ENCODE measurements at places on chromosomes 1 and 21. TPM values are rescaled to one million over a fixed set of nuclear protein-coding genes. Genes with fewer than 3 reads are reported as not detected.

GRCh38 chr1:117271959-117272358 lies 61.2 kb upstream of the VTCN1 start:
- no peak for DNase-seq

DNA sequence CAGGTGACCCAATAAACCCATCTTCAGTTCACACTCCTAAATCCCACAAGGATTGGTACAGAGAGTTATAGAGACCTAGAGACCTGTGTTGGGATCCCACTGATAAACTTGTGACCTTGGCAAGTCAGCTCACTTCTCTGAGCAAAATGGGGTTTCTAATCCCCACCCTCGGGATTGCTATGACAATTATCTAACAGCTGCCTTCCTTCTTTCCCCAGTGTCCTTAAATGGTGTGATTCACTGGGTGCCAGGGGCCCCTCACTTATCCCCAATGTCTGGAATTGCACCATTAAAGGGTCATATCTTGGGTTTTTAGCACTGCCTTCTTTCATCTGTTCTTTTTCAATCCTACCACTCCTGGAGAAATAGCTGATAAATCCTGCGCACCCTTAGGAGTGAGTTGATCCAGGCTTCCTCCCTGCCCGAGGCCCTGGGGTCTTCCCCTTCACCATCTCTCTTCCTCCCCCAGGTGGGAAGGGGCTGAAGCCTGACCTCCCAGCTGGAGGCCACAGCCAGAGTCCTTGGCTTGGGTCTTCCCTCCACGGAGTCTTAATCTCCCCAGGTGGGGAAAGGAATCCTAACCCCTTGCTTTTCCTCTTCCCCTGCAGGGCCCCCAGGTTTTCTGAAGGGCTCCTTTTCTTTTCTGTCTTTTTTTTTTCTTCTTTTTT lies 39.7 kb downstream of the LACTBL1 start:
- DNase-seq, result no peak

DNA sequence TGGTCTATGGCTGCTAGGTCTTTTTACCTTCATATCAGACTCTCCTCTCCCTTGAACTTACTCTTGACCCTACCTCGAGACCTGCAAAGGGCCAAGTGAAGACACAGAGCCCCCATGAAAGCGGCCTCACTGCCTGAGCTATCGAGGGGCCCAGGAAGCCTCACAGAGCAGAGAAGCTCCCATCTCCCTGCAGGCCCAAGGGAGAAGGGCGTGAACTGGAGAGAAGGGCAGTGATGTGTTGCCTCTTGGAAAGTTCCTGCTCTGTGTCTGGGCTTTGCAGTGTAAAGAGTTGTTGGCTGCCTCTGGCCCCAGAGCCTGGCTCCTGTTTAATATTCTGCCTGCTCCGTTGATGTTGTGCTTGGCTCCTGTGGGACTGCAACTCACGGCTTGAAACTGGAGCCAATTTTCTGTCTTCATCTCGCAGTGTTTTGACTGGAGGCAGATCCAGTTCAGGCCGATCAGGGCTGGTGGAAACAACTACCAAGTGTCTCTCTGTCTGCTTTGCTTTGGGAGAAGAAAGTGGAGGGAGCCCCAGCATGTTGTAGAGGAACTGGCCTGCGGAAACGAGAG lies 4.3 kb downstream of the SERTAD4 start:
- peak; percentile 69 for DNase-seq

GRCh38 chr21:38913120-38913892 lies 107.6 kb downstream of the ETS2 start:
- DNase-seq, result peak; percentile 54

DNA sequence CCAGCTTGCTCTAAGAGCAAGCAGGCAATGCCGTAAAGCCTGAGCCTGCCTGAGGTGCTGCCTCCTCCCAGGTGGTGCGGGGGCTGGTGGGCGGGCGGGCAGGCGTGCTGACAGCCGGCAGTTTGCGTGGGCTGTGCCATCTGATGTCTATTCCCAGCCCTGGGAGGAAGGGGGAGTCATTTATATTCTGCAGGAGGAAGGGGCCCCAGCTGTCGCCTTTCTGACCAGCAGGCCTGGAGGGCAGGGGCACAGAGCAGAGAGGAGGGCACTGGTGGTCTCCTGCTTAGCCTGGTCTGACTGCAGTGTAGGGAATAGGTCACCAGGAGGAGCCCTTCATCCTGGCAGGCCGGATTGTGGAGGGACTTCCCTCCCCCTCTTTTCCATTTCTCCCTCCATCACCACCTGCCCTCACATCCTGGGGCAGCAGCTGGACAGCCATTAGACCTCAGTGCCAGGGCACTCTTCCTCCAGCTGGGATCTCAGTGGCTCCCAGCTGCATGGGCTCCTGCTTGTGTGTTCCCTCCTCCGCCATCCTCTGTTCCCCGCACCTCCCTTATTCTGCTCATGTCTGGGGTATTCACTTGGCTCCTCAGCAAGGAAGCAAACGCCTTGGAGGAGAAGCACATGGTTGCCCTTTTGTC lies 4.4 kb downstream of the CYB561D1 start:
- no peak for DNase-seq

Gene FCGR1A
- total RNA-seq, result 4.8 TPM

DNA sequence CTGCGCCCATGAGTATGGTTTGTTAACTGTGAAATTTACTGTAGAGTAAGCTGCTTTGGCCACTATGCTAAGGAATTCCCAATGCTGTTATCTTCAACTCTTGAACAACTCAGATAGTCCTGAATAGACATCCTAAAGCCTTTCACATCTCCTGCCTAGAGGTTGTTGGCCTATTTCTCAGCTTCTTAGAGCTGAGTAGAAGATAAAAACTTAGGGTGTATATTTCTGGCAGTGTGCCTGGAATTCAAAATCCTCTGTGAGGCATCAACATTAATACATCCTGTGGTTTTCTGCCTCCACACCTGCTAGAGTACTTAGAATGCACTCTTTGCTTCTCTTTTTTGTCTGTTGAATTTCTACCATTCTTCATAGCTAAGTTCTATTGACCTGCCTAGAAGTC lies 45.8 kb upstream of the RC3H1 start:
- no peak for DNase-seq

DNA sequence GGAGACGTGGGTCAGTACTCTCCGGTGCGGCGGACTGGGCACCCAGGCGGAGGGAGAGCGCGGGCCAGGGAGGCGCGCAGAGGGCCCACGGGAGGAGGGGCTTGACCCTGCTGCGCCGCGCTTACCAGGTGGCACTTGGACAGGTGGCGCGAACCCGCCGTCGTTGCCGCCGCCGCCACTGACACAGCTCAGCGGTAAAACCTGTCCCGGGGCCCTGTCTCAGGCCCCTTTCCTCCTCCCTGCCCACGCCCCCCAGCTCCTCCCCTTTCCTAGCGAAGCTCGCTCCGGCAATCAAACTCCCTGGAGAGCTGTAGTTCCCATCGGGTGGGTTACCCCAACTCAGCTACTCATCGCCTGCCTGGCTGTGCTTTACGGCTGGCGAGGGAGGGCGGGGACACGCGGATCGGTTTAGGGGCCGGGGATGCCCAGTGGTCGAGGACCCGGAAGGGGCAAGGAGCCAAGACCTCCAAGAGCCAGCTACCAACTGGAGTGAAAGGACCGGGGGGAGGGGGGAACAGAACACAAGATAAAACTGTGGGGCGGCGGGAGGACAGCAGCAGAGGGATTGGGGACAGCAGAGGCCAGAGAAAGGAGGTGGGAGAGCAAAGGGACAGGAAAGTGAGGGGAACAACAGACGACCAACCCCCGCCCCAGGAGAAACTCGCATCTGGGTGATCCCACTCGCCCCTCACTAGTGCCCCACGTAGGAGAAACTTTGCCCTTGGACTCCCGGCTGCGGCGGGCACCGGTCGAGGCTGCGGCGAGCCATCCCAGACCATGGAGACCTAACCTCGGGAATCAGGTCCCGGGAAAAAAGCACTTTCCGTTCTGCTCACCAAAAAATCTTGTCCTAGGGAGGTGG lies 2.9 kb downstream of the GFI1 start:
- no peak for DNase-seq

Gene PGBD5
- total RNA-seq, result 1.4 TPM

- no peak for DNase-seq
Observed at GRCh38 chr1:93811326-93812065, 67.5 kb downstream of the DNTTIP2 start.

Gene TP73
- total RNA-seq, result 0.30 TPM

- DNase-seq, result no peak
Observed at GRCh38 chr1:156847591-156848460, 11.1 kb downstream of the INSRR start.

- DNase-seq, result no peak
Observed at GRCh38 chr1:14782741-14783591, 184.5 kb downstream of the KAZN start.

Gene CD1B
- not detected for total RNA-seq

All from tibial nerve (tissue), 4 donors.